ENCODE measurements at places on chromosomes 6 and 20.

GRCh38 chr6:141033101-141033500, 1099.6 kb upstream of the GJE1 start:
- no peak for DNase-seq

DNA sequence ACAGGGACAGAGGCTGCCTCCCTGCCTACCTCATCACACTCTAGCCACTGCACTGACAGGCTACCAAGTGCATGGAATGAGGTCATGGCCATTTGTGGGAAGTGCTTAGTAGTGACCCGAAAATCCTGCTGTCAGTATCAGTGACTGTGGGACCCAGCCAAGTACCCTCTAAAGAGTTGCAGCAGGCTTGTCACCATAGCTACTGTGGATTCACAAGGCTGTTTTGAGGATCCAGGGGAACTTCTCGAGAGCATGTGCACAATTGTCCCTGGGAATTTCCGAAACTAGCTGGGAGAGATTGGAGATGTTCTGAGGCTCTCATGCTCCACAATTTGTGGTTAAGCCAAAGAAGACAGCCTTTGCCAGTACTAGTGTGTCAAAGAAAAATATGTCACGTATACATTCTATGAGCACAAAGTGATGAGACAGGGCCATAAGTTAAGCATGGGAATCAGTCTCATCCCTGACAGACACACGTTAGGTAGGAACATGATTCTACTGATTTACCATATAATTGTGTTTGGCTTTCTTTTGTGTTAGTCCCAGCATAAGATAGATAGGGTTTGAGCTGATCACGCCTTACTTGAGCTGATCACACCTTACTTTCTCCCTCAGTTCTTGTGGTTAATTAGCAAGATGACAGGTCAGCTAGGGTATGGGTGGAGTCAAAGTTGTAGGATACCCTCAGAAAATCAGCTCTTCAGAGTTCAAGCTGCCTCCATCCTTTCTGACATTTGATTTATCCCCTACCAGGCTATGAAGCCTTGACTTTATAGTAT, 42.6 kb upstream of the TMEM170B start:
- no peak for DNase-seq

DNA sequence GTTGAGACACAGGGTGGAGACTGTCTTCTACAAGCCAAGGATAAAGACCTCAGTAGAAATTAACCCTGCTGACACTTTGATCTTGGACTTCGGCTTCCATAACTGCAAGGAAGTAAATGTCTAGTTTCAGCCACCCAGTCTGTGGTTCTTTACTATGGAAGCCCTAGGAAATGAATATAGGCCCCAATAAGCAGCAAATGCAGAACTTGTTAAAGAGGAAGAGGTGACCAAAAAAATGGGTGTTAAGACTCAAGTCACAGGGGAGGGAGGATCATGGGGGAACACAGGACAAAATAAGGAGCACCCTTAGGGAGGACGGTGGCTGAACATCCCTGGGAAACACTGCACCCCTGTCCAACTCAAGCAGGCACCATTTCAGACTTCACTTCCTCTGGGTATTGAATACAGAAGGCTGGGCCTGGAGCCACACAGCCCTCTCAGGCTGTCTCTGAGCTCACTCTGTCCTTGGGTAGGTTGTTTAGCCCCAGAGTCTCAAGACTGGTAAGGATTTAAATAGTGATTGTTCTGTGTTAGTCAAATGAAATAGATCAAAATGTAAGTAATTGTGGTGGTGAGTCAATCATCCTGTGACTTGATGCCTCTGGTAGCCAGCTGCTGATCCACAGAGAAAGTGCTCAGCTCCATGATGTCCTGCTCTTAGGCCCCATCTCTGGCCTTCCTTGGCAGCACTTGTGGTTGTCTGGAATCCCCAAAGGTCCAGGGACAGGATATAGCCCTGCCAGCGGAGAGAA, 30.5 kb upstream of the SIRPD start:
- no peak for DNase-seq

- no peak for DNase-seq
Measured at GRCh38 chr6:131838051-131838450, 30.2 kb downstream of the ENPP1 start.

- peak; percentile 83 for DNase-seq
Measured at GRCh38 chr20:63309261-63310071, 16.5 kb downstream of the COL20A1 start.
